ENCODE measurements at places on chromosomes 5 and 9.

GRCh38 chr9:114180696-114181606 is 25.6 kb downstream of the COL27A1 start:
- DNase-seq, result no peak

GRCh38 chr5:141525653-141526052 is 36.8 kb downstream of the PCDHGC5 start:
- DNase-seq, result no peak

DNA sequence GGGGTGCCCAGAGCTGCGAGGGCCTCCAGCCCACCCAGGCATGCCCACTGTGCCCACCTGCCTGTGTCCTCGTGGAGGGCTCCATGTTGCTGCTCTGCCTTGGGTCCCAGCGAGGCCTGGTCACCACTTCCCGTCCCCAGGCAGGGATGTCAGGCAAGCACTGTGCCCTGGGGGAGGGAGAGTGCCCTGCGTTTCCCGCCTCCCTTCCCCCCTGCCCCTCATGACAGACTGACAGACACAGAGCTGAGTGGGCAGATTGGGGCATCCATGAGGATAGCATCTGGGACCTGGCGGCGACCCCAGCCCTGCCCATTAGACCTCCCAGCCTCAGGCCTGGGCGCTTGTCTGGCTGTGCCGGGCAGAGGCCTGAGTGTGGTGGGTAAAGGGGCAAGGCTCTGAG is 56.9 kb downstream of the KCNT1 start:
- no peak for DNase-seq

DNA sequence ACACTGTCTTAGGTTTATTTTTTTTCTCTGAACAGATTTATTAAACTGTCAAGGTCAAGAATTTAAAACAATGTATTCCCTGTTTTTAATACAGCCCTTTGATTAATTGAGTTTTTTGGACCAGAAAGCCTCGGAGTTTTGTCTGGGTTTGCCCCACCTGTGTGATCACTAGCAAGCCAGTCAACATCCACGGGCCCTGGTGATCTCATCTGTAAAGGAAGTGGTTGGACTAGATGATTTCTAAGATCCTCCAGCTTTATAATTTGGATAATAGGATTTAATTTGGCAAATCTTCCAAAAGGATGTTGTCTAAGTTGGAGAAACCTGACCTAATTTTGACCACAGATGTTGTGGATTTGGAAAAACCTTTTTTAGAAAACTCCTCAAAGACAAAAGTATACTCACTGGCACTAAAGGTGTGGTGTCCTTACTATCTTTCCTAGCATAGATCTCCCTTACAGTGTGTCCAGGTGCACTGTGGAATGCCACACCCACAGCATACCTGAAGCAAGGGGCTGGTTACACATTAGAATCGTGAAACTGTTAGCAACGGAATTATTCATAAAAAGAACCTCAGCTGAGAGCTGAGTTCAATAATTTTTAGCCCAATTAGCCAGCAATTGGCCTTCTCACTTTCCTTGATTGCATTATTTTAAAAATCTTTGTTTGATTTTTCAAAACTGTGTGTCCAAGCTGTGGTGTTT is 195.6 kb upstream of the ELL2 start:
- no peak for DNase-seq

DNA sequence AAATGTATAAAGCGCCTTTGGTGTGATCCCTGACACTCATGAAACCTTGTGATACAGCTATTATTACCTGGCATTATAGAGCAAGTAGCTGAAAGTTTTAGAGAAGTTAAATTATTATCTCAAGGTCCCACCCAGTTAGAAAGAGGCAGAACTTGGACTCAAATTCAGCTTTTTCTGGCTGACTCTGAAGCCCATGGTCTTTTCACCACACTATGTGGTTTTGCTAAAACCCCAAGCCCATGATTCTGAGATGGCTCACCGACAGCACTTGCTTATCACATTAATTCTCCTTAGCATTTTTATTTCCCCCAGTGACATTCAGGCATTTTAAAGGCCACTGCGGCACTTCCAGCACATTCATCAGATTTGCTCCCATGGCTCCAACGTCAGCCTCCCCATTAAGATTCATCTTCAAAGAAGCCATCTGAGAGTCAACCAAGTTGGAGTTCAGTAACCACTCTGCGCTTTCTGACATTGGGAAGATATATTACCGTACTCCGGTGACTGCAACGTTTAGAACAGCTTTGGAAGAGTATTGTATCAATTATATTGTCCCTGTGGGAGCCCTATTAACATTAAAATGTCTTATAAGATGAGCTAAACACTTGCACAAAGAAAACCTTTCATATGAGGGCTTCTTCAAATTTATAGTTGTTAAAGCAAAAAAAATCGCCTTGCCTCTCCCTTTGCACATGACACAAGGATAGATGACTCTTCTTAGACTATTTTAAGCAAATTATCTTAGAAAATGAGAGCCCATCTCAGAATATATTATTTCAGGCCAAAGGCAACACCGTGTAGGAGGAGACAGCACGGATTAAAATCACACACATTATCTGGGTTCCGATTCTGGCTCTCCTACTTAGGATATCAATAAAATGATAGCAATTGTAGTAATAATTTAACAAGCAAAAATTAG is 638.1 kb downstream of the ACTL7B start:
- no peak for DNase-seq
